ENCODE measurements at places on chromosomes 5 and 9.

DNA sequence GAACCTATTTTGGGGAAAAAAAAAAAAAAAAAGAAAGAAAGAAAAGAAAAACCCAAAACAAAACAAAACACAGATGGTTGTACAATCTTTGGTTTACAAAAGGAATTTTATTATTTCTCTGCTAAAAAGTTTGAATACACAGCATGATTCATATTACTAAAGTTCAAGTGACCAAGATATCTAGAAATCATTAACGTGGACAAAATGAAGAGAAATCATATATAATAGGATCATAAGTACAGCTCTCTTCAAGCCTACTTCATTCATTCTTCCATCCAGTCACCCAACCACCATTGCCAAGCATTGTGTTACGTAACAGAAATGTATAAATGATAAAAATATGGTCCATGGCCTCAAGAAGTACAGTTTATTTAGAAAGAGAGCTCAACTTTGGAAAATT lies 52.9 kb downstream of the ZDHHC21 start:
- H3K27me3 ChIP-seq = no peaks in the 10 kb centered on the region
- H3K36me3 ChIP-seq = peaks cover 12% of the 10 kb centered on the region
- H3K4me1 ChIP-seq = no peaks in the 10 kb centered on the region
- DNase-seq = no peak

- no peaks in the 10 kb centered on the region for H3K4me1 ChIP-seq
- no peak overlapping the region for H3K4me3 ChIP-seq
- H3K27me3 ChIP-seq = peaks cover 25% of the 10 kb centered on the region
Measured at GRCh38 chr5:132837868-132838267, 7.4 kb upstream of the SHROOM1 start.

DNA sequence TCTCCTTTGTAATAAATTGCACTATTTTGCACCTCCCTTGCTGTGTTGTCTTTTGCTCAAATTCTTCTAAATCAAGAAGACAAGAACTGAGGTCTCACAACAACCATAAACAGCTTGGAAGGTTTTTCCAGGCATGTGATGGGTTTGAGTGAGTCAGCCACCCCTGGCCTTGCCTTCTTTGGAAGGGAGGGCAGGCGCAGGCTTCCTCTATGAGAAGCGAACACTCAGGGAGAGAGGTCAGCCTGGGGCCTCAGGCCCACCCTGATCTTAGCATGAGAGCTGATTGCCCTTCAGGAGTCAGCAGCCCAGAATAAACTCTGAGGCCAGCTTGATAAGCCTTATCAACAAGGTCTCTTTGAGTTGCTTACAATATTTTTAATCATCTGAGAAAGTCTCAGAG lies 31.6 kb downstream of the S1PR3 start:
- no peaks in the 10 kb centered on the region for H3K4me1 ChIP-seq
- no peaks in the 10 kb centered on the region for H3K27me3 ChIP-seq
- no peaks in the 10 kb centered on the region for H3K36me3 ChIP-seq
- H3K27ac ChIP-seq = no peak overlapping the region
- no peak overlapping the region for H3K4me3 ChIP-seq

- H3K27me3 ChIP-seq = peaks cover 37% of the 10 kb centered on the region
- no peak for DNase-seq
- no peaks in the 10 kb centered on the region for H3K4me1 ChIP-seq
- H3K4me3 ChIP-seq = no peak overlapping the region
- H3K36me3 ChIP-seq = no peaks in the 10 kb centered on the region
Measured at GRCh38 chr5:151408591-151409230, 38.7 kb upstream of the SLC36A1 start.

- no peak overlapping the region for H3K27ac ChIP-seq
- no peaks in the 10 kb centered on the region for H3K27me3 ChIP-seq
- no peaks in the 10 kb centered on the region for H3K4me1 ChIP-seq
- H3K4me3 ChIP-seq = no peak overlapping the region
- no peak for DNase-seq
Measured at GRCh38 chr5:137115152-137115551, 384.0 kb downstream of the SPOCK1 start.

DNA sequence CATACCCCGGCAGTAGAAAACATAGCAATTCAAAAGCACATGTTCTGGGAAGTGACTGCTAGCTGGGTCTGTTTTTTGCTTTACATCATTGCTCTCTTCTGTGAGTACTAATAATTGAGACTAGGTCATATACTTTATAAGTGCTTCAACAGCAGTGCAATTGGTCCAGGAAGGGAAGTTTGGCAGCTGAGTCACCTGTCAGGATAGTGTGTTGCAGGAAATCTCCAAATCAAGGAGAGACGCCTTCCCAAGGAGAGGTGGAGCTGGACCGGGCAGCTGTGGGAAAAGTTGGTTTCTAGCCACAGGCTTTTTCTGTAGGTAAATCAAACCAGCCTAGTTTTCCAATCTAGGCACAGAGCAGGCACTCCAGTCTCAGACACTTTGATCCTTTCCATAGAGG lies 330.1 kb downstream of the ENC1 start:
- no peaks in the 10 kb centered on the region for H3K4me1 ChIP-seq
- no peaks in the 10 kb centered on the region for H3K36me3 ChIP-seq
- no peak overlapping the region for H3K27ac ChIP-seq
- DNase-seq = no peak
- H3K4me3 ChIP-seq = no peak overlapping the region

- peak overlapping the region; percentile 83 for H3K4me3 ChIP-seq
- H3K27me3 ChIP-seq = peaks cover 80% of the 10 kb centered on the region
- peak overlapping the region; percentile 28 for H3K27ac ChIP-seq
Measured at GRCh38 chr9:68705531-68706362, 707 bp downstream of the PIP5K1B start.

DNA sequence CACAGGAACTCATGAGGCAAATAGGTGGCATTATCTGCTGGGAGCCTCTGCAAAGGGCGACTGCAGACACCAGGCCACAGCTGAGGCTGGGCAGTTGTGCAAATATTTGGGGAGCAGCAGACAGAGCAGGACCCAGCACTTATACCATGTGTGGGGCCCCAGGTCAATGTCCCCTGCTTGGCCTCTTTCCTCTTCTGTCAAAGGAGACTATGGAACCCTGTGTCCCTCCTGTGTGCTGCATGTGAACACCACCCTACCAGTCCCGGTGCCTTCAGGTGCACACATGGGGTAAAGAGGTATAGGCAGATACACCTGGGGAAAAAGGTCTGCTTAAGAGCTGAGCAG lies 50.8 kb downstream of the ROR2 start:
- no peak overlapping the region for H3K27ac ChIP-seq
- no peak overlapping the region for H3K4me3 ChIP-seq
- no peaks in the 10 kb centered on the region for H3K4me1 ChIP-seq
- no peak for DNase-seq
- H3K36me3 ChIP-seq = no peaks in the 10 kb centered on the region

GRCh38 chr9:110835404-110835803 lies 166.8 kb downstream of the MUSK start:
- H3K27ac ChIP-seq = no peak overlapping the region
- H3K36me3 ChIP-seq = no peaks in the 10 kb centered on the region
- no peak for DNase-seq
- H3K4me3 ChIP-seq = no peak overlapping the region
- no peaks in the 10 kb centered on the region for H3K4me1 ChIP-seq
- no peaks in the 10 kb centered on the region for H3K27me3 ChIP-seq

- H3K4me3 ChIP-seq = no peak overlapping the region
- no peak overlapping the region for H3K27ac ChIP-seq
- no peaks in the 10 kb centered on the region for H3K27me3 ChIP-seq
Measured at GRCh38 chr5:169742771-169743296, 105.8 kb downstream of the DOCK2 start.

DNA sequence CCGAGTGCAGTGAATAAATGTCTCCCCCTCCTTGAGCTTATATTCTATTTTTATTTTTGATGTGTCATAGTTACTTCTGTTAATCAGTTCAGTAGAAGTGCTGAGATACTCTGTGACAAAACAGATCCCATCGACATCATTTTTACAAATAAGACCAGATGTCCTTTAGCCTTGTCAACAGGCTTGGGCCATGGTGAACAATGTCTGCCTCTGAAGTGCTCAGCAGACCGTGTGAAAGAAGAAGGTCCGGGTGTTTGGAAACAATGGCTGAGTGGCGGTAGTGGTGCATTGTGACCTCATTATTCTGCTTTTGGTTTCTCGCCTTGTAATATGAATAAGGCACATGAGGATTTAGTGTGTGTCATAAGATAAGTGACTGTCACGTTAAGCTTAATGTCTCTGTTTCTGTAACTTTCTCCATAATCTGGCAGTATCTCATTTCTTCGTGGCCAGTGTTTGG lies 71.2 kb downstream of the SYK start:
- no peak overlapping the region for H3K4me3 ChIP-seq
- no peak overlapping the region for H3K27ac ChIP-seq
- H3K36me3 ChIP-seq = no peaks in the 10 kb centered on the region
- H3K27me3 ChIP-seq = peaks cover 11% of the 10 kb centered on the region
- DNase-seq = no peak
- no peaks in the 10 kb centered on the region for H3K4me1 ChIP-seq

GRCh38 chr5:171863935-171864334 lies 78.3 kb downstream of the SMIM23 start:
- H3K36me3 ChIP-seq = peaks cover 18% of the 10 kb centered on the region
- no peak for DNase-seq
- H3K27me3 ChIP-seq = no peaks in the 10 kb centered on the region

DNA sequence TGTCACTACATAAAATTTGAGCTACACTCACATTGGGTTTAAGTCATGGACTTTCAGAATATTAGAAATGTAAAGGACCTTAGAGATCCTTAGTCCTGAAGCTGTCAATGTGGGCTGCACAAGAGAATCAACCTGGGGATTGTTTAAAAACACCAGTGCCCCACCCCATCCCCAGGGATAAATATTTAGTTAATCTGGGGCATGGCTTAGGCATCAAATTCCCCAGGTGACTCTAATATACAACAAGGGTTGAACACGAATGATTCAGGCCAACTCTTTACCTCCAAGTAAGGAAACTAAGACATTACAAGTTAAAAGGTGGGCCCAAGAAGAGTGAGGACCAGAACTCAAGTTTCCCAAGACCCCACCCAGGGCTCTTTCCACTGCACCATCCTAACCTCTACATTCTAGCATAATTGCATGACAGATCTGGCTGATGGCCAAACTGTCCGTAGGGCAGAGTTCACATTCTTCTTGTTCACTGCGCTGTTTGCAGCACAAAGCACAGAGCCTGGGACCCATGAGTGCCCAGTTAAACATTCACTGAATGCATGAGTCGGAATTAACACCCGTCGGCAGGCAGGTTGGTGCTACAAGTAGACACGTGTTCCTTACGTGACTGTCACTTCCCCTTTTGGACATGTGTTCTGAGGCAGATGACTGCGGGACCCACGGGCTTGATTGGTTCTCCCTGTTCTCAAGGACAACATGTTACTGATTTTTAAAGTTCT lies 25.2 kb downstream of the CYFIP2 start:
- no peaks in the 10 kb centered on the region for H3K27me3 ChIP-seq
- H3K27ac ChIP-seq = peak overlapping the region; percentile 61
- peaks cover 64% of the 10 kb centered on the region for H3K4me1 ChIP-seq
- H3K4me3 ChIP-seq = no peak overlapping the region
- peaks cover 80% of the 10 kb centered on the region for H3K36me3 ChIP-seq
- no peak for DNase-seq

GRCh38 chr5:37575541-37576489 lies 196.7 kb downstream of the WDR70 start:
- H3K36me3 ChIP-seq = peaks cover 3% of the 10 kb centered on the region
- H3K27me3 ChIP-seq = no peaks in the 10 kb centered on the region

DNA sequence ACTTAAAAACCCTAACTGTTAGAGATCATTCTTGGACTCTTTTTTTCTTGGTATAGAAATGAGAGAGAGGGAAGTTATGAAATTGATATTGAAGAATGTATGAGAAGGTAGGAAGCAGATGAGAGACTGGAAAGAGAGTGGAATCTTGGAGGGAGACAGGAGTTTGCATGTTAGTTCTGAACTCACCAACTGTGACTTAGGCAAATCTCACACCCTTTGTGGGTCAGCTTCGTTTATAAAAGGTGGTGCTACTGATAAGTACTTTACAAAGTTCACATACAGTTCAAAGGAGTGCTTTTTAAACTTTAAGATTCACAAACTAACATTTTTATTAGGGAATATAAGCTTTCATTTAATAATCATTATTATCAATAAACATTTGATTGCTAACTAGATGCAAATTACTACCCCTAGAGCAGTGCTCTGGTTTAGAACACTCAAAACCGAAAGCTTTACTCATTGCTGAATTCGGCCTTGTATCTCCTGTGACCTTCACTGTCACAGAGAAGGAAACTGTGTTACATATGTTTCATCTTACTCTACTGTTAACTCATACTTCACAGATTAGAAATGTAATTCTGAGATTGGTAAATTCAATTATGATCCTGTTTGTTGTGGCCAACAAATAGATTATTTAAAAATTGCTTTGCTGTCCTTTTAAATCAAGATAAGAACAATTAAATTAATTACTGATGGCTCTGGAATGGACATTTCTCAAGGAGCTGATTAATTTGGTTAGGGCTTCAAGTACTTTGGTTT lies 143.2 kb downstream of the RMI1 start:
- H3K27me3 ChIP-seq = peaks cover 20% of the 10 kb centered on the region
- H3K27ac ChIP-seq = no peak overlapping the region
- H3K36me3 ChIP-seq = no peaks in the 10 kb centered on the region
- no peak overlapping the region for H3K4me3 ChIP-seq

- peak overlapping the region; percentile 83 for H3K27ac ChIP-seq
- H3K36me3 ChIP-seq = peaks cover 13% of the 10 kb centered on the region
- peak overlapping the region; percentile 78 for H3K4me3 ChIP-seq
- DNase-seq = no peak
- no peaks in the 10 kb centered on the region for H3K27me3 ChIP-seq
Measured at GRCh38 chr9:73152953-73153352, 1.3 kb downstream of the ANXA1 start.

DNA sequence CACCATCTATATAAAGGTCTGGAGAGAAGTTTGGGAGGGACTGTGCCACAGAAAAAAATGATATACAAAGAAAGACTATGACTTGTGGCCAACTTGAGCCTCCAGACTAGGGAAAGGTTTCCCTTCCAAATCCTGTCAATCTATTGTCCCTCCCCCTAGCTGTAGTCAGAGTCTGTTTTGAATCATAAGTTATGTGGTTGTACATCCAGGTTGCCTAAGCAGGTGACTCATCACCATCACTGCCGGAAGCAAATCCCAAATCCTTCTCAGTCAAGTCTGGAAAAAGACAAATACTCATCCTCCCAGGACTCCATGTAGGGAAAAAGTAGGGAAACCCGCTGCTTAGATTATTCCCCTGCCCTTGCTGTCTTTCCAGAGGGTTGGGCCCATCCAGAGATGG lies 235.7 kb downstream of the CDK5RAP2 start:
- peaks cover 17% of the 10 kb centered on the region for H3K27me3 ChIP-seq
- no peaks in the 10 kb centered on the region for H3K36me3 ChIP-seq
- no peak for DNase-seq
- H3K4me3 ChIP-seq = no peak overlapping the region
- no peak overlapping the region for H3K27ac ChIP-seq

DNA sequence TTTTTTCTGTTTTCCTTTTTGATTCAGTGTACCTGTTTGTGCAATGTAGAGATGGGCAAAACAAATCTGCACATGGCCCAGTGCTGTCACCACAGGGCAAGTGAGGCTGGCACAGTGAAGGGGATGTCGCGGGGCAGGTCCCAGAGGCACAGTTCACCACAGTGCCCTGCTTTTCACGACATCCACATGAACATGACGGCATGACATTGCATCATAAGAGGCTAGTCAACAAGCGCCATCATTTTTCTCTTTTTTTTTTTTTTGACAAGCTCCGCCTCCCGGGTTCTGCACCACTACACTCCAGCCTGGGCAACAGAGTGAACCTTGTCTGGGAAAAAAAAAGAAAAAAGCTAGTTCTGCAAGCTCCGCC lies 42.9 kb upstream of the VDAC1 start:
- DNase-seq = no peak
- H3K36me3 ChIP-seq = no peaks in the 10 kb centered on the region

- no peak overlapping the region for H3K4me3 ChIP-seq
- no peaks in the 10 kb centered on the region for H3K4me1 ChIP-seq
- H3K36me3 ChIP-seq = no peaks in the 10 kb centered on the region
- DNase-seq = no peak
Measured at GRCh38 chr5:6542421-6543345, 90.2 kb downstream of the NSUN2 start.
